Muscle of leg (tissue), 16 donors: ENCODE measurements at places on chromosomes 6 and 20. TPM values are rescaled to one million over a fixed set of nuclear protein-coding genes. Genes with fewer than 3 reads are reported as not detected.

DNA sequence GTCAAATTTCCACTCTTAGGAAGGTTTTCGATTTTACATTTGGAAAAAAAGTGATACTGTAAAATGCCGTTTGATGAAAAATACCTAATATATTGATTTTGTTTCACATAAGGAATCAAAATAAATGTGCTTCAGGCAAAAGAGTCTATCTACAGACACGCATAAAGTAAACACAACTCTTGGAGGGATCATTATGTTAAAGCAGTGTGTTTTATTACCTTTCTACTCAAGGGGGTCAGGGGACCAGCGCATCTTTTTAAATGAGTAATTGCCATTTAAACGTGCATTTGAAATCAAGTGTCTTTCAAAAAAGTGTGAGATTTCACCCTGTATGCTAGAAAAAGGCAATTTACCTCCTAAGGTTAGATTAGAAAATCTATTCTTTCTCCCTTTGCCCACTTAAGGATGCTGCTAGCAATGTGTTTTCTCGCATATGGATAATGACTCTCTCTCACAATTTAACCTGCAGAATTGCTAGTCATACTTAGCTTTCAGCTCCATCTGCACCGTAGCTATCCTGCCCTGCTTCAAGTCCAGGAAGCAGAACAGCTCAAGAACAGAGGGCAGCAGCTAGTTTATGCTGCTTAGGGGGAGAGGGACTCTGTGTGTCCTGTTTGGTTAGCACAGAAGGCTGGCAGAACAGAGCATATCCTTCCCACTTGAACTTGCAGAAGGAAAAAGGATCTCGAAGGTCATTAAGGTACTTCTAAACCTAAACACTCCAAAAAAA is 35.0 kb downstream of the NKAIN2 start:
- DNase-seq: no peak

- DNase-seq: no peak
These were observed 27.6 kb downstream of the ZNF311 start for GRCh38 chr6:28977341-28978132.

Gene LY6G5C
- polyA plus RNA-seq: 2.3 TPM

DNA sequence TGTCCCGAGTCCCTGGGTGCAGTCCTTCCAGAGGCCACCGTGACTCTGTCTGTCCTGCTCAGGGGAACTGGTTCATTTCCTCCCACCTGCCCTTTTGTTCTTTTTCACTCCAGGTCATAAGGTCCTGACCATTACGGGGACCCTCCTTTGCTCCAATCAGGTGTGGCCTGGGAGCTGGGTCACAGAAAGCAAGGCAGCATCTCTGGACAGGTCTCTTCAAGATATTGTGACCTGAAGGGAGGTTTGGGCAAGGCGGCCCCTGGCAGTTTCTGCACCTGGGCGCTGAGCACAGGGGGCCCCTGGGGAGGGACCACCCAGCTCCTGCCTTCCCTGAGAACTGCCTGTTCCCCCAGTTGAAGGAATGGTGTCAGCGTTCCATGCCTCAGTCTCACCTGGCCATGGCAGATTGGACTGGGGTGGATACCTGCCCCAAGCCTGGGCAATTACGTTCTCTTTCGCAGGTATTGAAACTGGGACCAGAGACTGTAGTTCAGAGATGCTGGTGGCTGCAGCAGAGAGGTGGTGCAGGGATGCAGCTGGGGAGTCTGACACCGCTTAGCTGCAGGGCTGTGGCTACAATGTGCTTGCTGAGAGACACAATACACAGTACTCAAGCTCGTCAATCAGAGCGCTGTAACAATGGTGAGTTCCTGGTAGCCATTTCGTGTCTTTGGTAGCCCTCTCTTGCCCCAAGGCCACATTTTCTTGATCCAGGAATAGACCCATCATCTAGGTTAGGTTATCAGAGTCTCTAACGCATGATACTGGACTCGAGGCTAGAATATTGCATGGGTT is 15.6 kb upstream of the NELFCD start:
- DNase-seq: no peak
